ENCODE measurements at places on chromosomes 1 and 21.

- DNase-seq = no peak
Observed at GRCh38 chr1:219661464-219662092, 48.7 kb upstream of the ZC3H11B start.

DNA sequence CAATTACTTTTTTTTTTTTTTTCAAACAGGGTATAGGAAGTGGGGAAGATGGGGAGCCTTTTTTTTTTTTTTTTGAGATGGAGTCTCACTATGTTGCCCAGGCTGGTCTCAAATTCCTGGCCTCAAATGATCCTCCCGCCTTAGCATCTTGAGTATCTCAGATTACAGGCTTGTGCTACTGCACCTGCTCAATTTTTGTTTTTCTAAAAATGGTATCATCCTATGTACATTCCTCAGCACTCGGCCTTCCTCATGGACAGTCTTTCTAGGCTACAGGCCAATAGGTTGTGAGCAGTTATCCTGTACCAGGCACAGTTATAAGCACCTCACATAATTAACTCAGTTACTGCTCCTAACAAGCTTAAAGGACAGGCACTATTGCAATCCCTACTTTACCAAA, 132.1 kb upstream of the EDN2 start:
- DNase-seq = no peak

DNA sequence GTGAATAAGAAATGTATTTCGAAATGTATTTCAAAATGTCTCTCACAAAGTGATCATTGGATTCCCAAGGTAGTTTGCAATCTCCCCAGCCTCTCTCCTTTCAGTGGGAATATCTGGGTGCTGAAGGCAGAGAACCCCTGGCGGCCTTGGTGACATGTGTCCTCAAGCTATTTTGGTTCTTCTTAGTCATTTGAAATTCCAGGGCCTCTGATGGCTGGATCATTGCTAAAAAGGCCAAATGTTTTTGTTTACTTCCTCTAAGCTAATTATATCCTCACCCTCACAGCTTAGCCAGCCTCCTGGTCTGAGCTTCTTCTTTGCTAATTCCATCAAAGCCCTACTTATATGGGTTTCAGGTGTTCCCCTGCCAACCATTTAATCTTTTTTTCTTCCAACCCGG, 71.2 kb downstream of the LRRC40 start:
- no peak for DNase-seq

- DNase-seq = no peak
Observed at GRCh38 chr1:41370225-41370624, 9.0 kb downstream of the FOXO6 start.

DNA sequence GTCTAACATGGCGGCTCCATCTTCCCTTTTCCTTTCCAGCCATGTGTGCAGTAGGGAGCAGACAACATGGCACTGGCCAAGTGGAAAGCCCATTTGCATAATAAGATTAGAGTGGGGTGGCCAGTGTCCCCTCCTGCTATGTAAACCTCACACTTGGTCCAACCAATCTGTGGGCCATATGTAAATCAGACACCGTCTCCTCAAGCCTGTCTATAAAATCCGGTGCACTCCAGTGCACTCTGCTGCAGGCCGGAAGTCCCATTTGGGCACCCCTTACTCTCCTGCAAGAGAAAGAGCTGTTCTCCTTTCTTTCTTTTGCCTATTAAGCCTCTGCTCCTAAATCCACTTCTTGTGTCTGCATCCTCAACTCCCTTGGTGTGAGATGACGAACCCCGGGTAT, 44.1 kb downstream of the OLFML3 start:
- no peak for DNase-seq

GRCh38 chr1:228259951-228260350, 52.1 kb downstream of the OBSCN start:
- DNase-seq = no peak

- peak; percentile 7 for DNase-seq
Observed at GRCh38 chr1:92291372-92291999, 7.3 kb downstream of the GLMN start.

DNA sequence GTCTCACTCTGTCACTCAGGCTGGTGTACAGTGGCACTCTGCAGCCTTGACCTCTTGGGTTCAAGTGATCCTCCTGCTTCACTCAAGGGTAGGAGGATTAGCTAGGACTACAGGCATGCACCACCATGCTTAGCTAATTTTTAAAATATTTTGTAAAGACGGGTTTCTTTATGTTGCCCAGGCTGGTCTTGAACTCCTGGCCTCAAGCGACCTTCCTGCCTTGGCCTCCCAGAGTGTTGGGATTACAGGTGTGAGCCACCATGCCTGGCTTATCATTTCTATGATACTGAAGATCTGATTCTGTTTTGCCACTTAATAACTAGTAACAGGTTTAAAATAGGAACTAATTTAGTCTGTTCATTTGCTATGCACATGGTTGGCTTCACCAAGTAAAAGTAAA, 33.6 kb downstream of the GNAI3 start:
- no peak for DNase-seq

DNA sequence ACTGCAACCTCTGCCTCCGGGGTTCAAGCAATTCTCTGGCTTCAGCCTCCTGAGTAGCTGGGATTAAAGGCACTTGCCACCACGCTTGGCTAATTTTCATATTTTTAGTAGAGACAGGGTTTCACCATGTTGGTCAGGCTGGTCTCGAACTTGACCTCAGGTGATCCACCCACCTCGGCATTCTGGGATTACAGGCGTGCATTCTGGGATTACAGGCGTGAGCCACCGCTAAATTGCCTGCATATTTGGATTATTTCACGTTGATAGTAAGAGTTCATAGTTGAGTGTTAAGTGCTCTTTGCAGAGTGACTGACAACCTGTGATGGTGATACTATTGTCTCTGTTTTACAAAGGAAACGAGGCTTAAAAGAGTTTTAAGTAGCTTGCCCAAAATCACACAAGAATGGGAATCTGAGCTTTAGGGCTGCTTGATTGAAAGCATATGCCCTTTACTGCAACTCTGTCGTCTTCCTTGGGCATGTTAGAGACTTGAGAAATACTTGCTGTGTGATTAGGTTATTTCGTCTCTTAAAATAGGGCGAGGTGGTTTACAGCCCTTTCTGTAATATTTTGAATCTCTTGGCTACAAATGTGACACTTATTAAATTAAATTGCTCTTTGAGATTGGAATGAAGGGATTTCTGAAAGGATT, 12.4 kb downstream of the CDC42 start:
- DNase-seq = no peak

DNA sequence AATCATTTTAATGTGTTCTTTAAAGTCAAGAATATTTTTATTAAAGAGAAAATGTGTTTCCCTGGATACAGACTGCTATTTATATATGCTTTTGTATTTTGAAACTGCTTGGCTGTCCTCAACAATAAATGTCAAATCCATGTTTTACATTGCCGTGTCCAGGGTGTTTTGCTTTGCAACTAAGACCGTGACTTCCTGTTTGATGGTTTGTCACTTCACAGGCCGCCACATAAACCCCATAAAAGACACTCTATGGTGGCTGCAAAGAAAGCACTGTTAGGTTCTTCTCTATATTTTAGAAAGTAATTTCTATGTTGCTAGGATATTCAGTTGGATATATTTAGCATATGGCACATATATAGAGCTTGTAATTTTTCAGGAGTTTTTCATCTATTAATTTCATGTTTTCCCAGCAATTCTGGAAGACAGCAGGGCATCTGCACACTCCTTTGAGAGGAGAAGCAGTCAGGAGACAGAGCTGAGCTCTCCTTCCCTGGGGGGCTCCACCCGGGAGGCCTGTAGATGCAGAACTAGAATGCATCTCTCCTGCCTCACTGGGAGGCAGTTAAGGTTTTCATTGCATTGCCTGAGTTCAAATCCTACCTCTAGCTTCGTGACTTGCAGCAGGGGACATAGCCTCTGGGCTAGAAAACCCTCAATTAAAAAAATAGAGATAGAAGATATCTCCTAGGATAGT, 33.1 kb downstream of the PRDM2 start:
- DNase-seq = peak; percentile 55

- DNase-seq = no peak
Observed at GRCh38 chr1:167515461-167515860, 2.9 kb downstream of the CD247 start.

DNA sequence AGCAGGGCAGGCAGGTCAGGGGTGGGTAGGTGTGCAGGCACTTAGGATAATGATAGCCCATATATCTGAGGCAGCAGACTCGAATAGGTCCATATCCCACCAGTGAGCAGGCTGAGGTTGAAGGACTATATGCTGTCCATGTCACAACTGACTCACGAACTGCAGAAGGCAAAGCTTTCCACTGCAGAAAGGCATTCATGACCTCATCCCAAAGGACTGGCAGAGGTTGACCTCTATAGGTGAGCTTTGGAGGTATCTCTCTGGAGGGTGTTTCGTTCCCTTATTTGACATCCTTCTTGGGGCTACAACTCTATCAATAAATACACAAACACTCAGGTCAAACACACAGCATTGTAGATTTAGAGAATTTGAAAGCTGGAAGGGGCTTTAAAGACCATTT, 42.8 kb upstream of the MARK1 start:
- DNase-seq = no peak

- no peak for DNase-seq
Observed at GRCh38 chr1:208052926-208053407, 142.0 kb upstream of the CD34 start.

- no peak for DNase-seq
Observed at GRCh38 chr1:156894711-156895454, 1.4 kb downstream of the PEAR1 start.

DNA sequence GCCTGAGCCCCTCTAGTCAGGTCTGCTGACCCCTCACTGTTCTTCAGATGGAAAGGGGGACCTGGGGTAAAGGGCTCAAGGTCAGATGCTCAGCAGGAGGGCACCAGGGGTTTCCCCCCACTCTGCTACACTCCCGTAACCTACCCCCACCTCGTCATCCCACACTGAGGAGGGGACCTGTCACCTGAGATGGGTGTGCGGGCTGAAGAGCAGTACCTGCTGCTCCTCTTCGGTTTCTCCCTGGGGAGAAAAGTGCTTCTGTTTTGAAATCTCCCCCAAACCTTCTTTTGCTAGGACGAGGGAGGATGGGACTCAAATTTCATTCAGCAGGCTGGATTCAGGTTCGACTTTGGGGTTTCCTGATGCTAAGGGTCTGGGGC, 65.2 kb downstream of the SYT2 start:
- no peak for DNase-seq

- no peak for DNase-seq
Observed at GRCh38 chr1:29333008-29333407, 96.7 kb downstream of the PTPRU start.

- DNase-seq = peak; percentile 40
Observed at GRCh38 chr1:17201201-17202021, 3.5 kb upstream of the PADI1 start.

GRCh38 chr1:31688233-31688918, 15.4 kb downstream of the COL16A1 start:
- DNase-seq = no peak

DNA sequence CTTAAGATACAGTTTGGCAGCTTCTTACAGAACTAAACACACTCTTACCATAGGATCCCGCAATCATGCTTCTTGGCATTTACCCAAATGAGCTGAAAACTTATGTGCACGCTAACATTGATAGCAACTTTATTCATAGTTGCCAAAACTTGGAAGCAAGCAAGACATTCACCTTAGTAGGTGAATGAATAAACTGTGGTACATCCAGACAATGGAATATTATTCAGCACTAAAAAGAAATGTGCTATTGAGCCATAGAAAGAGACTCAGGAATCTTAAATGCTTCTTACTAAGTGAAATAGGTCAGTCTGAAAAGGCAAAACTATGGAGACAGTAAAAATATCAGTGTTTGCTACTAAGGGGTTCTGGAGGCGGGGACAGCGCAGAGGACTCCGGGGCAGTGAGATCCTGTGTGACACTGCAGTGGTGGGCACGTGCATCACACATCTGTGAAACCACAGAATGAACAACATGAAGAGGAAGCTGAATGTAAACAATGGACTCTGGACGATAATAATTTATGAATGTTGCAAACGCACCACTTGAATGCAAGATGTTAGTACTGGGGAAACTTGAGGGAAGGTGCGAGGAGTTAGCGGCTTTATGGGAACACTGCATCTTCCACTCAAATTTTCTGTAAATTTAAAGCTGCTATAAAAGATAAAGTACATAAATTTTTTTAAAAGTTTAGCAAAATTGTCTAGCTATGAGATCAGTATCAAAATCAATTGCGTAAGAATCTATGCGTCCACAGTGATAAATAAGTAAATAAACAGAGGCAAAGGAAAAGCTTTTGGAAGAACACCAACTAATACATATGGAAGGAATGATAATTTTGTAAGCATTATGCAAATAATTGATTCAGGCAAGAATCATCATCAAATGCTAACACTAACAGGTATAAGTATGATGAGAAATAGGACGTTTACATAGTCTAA, 15.4 kb upstream of the SPATC1L start:
- DNase-seq = no peak

GRCh38 chr1:223006917-223007648, 136.0 kb downstream of the TLR5 start:
- no peak for DNase-seq

DNA sequence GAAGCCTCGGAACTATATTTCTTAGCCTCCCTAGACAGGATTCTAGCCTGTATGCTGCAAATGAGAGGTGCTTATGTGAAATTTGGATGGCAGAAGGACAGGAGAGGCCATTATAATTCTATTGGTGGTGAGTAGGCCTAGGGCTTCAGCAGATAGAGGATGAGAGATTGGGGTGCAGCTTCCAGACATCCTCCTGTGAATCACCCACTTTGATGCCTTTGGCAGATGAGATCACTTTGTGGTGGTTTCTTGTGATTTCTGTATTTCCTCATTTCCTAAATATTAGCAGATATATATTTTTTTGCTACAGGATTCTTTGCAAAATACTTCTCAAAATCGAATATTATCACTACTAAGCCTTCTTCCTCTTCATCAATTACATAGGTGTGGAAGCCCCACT, 37.3 kb downstream of the MFSD2A start:
- no peak for DNase-seq

DNA sequence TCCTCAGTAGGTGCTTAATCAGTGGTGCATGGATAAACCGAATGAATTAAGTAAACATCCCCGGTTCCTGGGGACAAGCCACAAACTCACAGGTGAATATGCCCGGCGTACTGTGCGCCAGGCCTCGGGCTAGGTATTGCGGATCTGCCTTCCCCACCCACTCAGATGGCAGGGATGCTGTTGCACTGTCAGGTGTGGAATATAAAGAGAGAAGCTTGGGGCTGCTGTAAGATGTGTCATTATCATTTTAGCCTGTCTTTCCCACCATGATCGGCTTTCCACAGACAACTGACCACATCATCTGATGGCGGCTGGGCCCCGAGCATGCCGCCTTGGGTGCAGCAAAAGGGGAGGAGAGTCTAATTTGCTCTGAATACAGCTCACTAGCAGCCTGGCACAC, 45.4 kb upstream of the LRP8 start:
- no peak for DNase-seq
